ENCODE measurements at places on chromosomes 16 and 17.

DNA sequence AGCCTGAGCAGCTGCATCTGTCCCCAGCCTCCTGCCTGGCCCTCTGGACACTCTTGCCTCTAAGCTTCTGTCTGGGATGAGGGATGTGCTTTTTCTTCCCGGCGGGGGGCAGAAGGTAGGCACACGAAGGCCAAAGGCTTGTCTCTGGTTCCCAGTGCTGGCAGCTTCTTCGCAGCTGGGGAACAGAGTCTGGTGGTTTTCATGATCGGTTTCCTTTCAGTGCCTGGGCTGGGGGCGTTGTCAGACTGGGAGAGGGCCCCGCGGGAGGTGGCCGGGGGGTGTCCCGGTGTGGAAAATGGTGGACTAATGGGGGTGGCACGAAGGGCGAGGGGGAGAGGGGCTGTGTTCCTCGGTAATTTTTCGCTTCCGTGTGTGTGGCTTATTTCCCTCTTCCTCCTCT is 988 bp downstream of the RAP1GAP2 start:
- DNase-seq = no peak

- DNase-seq = no peak
Observed at GRCh38 chr16:67483731-67484525, 581 bp upstream of the AGRP start.

GRCh38 chr17:356671-357434 is 4.2 kb upstream of the RPH3AL start:
- no peak for DNase-seq

DNA sequence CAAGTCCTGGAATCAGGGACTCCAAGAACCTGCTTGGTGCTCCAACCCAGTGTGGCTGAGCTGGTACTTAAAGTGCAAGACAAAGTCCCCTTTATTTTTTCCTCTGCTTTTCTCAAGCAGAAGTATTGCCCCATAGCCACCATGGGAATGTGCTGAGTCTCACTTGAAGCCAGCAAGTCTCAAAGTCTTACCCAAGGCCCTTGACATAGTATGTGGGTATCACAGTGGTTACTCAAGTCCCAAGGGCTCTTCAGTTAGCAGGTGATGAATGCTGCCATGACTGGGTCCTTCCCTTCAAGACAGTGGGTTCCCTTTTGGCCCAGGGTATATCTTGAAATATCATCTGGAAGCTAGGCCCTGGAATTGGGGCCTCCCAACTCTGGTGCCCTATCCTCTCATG is 30.5 kb upstream of the GINS3 start:
- DNase-seq = no peak

DNA sequence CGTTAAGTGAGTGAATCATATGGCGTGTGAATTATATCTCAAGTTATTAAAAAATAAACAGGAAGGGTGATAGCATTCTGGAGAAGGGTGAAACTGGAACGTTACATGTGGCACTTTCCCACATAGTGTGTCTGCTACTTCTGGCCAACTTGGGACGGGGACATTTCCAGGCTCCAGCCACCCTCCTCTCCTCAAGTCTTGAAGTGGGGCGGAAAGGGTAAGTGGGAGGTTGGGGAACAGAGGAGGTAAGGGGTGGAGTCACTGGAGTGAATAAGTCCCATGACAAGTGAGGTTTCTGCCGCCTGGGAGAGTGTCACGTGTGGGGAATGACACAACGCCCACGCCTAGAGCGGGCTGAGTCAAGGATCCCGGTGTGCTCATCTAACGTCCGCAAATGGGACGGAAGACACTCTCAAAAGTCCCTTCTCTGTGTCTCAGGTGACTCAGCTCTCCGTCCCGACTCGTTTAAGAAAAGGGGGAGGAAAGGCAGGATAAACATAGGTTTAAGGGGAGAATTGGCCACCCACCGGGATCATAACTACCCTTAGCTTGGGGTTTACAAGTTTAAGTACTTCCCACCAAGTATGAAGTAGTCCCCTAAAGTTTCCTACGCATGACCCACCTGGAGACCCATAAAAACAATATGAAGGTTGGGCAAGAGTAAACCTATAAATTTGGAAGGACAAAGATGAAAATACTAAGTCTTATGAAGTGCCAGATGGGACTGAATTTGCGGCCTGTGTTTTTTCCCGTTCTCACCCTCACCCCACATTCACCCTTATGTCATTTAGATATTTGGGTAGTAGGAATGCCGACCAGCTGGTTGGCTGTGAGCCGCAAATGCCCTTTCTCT is 1.2 kb upstream of the SPAG9 start:
- no peak for DNase-seq

DNA sequence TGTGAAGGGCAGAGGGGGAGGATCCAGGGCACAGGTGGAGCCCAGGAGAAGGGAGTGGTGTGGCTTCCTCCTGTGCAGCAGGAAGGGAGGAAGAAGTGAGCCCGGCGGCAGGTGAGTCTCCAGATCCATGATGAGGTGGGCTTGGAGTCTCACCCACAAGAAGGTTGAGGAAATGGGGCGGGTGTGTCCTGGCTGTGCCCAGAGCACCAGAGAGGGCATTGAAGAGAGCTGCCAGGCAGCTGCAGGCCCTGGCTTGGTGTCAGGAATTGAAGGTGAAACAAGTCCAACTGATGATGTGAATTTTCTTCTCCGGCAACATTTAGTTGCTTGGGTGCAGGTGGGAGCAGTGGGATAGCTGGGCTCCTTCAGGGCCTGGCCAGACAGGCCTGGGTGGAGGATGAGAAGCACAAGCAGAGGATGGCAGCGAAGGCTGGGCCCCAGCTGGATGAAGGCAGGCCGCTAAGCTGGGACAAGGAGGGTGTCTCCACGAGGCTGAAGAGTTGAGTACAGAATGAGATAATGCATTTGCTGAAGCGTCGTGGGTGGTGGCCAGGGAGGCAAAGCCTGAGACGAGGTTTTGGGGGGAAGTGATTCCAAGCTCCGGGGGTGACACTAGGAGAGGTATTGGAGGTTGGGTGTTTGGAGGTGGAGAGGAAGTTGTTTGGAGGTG is 18.3 kb downstream of the NT5M start:
- DNase-seq = no peak

Measured in DND-41 (cell line).